ENCODE measurements at places on chromosomes 7 and 10.

GRCh38 chr10:88461426-88461825 lies 121.7 kb downstream of the RNLS start:
- DNase-seq, result no peak

DNA sequence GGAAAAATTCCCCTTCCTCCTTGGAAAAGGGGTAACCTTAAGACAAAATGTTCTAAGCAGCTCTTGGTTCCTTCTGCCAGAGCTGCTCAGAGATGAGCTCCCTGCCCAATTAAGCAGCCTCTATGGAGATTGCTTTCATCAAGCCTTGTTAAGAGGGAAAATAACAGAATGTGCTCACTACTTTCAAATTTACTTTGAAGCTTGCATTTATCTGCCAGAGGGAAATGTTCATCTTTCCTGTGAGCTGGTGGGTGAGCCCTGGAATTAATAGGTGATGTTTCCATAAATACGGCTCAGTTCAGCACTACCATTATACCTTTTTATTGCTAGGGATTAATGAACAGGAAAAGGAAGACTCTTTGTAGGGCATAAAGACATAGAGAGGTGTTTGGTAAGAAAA lies 549.0 kb downstream of the REEP3 start:
- no peak for DNase-seq

GRCh38 chr7:22640269-22640668 lies 86.7 kb upstream of the IL6 start:
- peak; percentile 44 for DNase-seq

DNA sequence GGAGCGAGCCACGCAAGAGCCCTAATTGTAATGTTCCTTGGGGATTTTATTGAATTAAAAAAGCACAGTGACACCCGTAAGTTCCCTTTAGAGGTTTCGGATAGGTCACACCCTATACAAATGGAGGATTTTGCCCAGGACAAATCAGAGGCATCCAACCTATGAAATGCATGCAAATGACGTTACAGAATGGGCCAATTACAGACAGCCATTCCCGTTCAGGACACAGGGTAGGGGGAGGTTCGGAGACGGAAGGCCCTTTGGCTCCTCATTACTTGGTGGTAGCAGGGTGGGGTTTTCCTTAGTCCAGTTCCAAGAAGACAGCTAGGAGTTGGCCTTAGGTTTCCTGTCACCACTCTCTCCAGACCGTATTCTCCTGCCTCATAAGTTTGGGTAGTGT lies 754.1 kb downstream of the IPMK start:
- DNase-seq, result no peak

- no peak for DNase-seq
Measured at GRCh38 chr7:92266415-92267241, 20.9 kb downstream of the ANKIB1 start.

GRCh38 chr10:51269821-51270220 lies 195.5 kb downstream of the PRKG1 start:
- no peak for DNase-seq

GRCh38 chr7:158432369-158433341 lies 155.0 kb downstream of the PTPRN2 start:
- no peak for DNase-seq

GRCh38 chr10:325282-325681 lies 190.0 kb downstream of the ZMYND11 start:
- DNase-seq, result no peak

GRCh38 chr7:40283391-40283790 lies 148.6 kb downstream of the SUGCT start:
- DNase-seq, result no peak

GRCh38 chr7:150428671-150429451 lies 21.6 kb upstream of the GIMAP8 start:
- no peak for DNase-seq

- DNase-seq, result no peak
Measured at GRCh38 chr10:73506491-73506890, 10.7 kb upstream of the PPP3CB start.

DNA sequence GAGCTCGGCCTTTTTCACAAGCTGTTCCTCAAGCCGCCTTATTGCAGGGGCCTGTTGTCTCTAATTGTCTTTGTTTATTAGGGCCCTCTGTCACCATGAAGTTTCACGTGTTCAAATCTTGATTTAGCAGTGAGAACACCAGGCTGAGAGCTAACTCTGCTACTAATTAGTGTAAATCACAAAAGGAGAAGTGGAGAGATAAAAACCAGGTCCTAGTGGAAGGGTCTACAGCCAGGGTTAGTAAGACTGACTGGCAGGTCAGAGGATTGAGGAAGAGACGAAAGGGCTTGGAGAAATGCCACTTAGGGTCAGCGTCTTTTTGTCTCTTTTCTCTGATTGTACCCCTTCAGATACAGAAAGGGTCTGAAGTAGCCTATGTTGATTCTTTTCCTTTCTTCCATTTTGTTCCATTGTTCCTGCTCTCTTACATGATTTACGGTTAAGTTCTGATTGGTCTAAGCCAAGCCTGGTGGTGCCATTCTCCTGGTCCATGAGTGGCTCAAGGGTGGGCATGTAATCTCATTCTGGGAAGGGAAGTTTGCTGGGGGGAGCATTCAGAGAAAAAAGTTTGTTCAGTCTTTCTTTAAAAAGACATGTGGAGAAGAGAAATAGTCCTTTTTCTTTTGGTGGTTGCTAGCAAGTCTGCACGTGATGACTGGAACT lies 21.3 kb downstream of the SSMEM1 start:
- no peak for DNase-seq

DNA sequence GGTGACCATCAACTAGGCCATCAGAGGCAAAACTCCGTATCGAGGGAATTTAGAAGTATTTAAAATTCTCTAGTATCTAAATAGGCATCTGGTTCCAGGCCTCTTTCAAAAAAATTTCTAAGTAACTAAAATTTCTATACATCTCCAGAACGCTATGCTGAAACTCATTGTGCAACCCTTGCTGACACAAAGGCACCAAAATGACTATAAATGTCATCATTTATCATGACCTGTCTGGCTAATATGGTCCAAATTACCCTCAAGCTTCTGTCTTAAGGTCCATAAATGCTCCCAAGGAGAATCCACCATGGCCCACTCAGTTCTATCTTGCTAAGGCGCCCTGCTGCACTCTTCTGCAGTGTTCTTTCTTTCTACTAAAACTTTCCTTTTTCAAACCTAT lies 16.2 kb downstream of the STEAP4 start:
- DNase-seq, result no peak

- DNase-seq, result no peak
Measured at GRCh38 chr10:88028654-88029053, 165.2 kb downstream of the PTEN start.

Data from stimulated activated CD4-positive, alpha-beta T cell treated with anti-CD3 and anti-CD28 coated beads, Interleukin-2, amount 100 ng/mL, for 24 hours (primary cell).